ENCODE measurements at places on chromosomes 2 and 18.

DNA sequence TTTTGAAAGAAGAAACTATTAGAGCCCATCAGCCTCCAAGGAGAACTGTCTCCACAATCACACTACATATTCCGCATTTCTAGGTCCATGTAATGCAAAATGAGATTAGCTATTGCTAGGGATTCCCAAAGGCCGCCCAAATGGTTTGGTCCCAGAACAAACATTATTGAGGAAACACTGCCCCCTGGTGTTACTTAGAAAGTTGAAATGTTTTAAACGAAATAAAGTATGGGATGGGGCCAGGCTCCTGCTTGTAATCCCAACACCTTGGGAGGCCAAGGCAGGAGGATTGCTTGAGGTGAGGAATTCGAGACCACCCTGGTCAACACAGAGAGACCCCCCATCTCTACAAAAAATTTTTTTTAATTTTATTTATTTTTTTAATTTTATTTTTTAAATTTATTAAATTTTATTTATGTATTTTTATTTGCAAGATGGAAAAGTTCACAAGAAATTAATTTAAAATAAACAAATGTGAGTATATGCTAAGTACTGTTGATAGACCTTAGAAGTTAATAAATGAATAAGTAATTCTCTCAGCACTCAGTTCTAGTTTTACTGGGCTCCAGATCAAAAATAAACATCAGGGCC, 5.5 kb downstream of the NHEJ1 start:
- DNase-seq: peak; percentile 73

DNA sequence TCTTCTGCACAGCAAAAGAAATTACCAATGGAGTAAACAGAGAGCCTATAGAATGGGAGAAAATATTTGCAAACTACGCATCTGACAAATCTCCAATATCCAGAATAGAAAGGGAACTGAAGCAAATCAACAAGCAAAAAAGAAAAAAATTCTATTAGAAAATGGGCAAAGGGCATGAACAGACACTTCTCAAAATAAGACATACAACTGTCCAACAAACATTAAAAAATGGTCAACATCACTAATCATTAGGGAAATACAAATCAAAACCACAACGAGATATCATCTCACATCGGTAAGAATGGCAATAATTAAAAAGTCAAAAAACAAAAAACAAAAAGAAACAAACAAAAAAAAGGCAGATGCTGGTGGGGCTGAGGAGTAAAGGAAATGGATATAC, 356.4 kb downstream of the ADCYAP1 start:
- DNase-seq: no peak

- DNase-seq: no peak
These were observed 690.6 kb upstream of the SLC8A1 start for GRCh38 chr2:41142478-41142877.

DNA sequence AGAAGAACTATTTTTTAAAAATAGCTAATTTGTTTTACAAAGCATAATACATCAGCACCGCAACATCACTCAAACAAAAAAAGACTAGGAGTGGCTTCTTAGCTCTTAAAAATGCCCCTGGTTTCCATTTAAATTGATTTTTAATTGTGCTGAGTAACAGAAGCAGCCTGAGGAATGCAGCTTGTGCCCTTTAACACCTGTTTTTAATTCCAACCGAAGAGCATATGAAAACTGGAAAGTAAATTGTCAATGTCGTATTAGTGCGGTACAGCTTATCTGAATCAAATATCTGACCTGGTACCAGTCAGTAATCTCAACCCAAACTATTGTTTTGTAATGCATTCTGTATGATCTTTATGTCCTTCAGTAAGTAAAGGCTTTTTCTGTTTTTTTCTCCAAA, 13.2 kb upstream of the CD302 start:
- DNase-seq: no peak

DNA sequence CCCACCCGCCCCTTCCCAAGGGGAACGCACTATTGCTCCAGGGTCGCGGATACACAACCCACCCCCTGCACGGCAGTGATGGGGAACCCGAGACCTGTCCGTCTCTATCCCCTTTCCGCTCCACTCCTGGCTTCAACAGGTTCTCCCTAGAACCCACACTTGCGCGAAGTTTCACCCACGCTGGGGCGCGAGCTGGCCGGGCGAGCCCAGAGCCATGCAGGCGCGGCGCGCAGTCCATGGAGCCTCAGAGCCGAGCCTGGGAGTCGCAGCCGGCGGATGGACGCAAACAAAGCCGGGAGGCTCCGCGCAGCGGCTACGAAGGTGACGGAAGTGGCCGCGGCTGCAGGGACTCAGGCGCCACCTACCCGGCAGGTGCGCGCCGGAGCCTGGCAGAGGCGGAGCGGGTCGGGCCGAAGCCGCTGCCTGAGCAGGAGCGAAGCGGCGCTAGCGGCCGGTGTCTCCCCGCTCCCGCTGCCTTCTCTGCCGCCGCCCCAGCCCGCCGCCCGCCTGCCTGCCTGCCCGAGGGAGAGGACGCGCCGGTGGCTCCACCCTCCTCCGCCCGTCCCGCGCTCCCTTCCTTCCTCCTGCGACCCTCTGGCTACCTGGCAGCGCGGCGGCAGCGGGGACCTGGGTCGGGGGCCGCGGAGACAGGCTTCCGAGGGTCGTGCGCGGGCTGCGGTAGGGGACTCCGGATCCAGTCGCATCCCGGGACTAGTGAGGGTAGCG, 14.0 kb downstream of the ALPG start:
- DNase-seq: peak; percentile 56

GRCh38 chr2:165376571-165376975, 92.9 kb upstream of the CSRNP3 start:
- no peak for DNase-seq

DNA sequence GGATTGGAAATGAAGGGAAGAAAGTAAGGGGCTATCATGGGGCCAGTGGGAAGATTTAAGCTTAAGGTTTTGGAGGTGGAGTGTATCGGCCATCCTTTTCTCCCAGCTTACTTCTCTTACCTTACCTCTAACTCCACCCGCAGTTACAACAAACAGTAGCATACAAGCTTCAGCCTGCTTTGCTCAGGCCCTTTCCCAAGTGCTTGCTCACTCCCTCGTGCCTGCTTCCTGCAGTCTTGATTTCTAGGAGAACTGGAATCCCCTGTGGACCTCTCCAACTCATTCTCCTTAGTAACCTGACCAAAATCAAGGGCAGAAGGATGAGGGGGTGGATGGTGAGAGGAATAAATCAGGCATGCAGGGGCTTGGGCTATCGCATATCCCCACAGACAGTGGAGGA, 5.8 kb upstream of the LYG2 start:
- DNase-seq: no peak

DNA sequence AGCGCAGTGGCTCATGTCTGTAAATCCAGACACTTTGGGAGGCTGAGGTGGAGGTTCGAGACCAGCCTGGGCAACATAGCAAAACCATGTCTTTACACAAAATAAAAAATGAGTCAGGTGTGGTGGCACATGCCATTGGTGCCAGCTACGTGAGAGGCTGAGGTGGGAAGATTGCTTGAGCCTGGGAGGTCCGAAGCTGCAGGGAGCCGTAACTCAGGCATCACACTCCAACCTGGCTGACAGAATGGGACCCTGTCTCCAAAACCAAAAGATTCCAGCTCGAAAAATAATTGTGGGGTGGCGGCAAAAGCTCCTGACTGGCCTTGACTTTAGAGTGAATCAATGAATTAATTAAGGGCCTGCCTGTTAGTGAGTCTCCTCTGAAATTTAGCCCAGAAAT, 1.2 kb upstream of the ALPP start:
- no peak for DNase-seq

GRCh38 chr2:55590810-55591440, 26.5 kb downstream of the PPP4R3B start:
- DNase-seq: peak; percentile 53

DNA sequence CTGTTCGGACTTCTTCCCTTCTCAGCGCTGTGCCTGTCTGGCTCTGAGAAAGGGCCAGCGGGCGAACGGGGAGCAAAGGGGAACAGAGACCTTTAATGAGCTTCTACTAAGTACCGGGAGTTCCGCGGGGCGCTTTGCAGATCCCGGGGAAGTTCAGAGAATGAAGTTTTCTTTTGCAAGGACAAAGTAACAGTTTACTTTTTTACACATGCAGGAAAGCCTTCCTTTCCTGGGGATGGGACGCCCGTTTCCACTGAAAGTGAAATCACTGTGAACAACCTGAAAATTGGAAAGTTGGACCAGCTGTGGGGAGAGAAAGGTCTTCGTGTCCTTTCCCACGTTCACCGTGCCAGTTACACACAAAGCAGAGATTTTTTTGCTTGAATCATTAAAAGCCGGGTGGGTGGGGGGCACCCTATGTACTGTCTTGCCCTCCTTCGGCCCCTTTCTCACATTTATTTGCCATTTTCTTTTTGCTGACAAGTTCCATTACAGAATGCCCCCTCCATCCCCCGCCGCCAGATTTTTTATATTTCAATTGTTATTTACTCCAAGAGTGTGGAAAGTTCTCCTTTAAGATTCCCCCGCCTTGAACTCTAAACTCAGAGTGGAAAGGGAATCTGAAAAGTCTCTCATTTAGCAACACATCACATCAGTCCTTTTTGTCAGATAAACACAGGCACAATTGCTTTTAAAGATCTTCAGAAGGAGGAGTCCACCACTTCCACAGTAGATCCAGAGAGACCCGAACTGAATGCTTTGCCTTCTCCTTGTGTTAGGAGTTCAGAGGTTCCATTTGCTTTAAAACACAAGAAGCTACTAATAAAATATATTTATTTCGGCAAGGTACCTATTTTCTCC, 1.1 kb upstream of the FN1 start:
- no peak for DNase-seq

GRCh38 chr2:45436456-45436855, 174.6 kb downstream of the SRBD1 start:
- no peak for DNase-seq

GRCh38 chr2:204827701-204828590, 282.7 kb downstream of the PARD3B start:
- no peak for DNase-seq

- DNase-seq: peak; percentile 55
These were observed 426.9 kb downstream of the CDH2 start for GRCh38 chr18:27750014-27750413.

DNA sequence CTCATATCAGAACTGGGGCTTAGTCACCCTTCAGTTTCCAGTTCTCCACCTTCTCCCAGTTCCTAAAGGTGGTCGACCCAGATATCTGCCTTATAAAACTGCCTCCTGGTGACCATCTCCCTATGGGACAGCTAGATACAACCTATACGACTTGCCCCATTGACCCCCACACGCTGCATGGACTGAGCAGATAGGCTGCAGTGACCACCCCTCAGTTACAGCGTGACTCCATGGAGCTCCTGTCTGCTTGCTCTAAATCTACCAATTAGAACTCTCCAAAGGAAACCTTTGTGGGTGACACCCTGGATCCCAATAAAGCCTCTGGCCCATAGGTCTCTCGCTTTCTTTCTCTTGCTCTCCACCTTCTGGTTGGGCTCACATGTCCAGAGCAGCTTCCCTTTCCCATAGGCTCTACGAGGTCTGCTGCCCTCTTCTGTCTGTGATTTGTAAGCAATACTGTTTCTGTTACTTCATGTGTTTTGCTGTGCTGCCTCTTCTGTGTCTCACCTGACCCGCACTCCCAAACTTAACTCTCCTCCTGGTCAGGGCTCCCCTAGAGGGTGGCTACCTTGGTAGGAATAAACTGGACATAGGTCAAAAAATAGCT, 971.3 kb upstream of the FAM98A start:
- DNase-seq: no peak

DNA sequence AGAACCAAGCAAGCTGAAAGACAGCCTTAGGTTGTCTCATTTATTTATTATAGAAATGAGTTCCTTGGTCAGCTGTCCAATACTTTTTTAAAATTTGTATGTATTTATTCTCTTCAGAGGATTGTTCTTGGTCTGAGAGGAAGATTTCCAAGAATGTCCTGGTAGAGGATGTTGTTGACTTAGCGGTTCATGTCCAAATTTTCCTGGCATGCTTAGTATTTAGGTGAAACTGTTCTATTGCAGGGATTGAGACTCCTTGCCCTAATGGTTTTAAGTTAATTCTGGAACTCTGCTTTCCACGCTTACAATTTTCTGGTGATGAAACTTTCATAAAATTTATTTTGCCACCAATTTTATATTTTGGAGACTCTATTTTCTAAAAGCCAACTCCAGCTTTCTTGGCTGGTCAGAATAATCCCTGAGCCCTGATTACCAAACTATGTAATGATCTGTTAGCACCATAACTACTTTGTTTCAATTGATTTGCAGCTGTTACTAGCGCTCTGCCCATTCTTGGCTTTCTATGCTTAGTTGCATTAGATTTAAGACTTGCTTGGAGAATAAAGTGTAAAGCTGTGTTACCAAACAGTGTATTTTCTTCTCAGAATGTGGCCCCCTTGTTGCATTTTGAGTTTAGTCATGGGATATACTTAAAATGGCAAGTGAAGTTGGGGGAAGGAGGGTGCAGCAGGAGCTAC, 1868.8 kb upstream of the CELF4 start:
- peak; percentile 46 for DNase-seq

DNA sequence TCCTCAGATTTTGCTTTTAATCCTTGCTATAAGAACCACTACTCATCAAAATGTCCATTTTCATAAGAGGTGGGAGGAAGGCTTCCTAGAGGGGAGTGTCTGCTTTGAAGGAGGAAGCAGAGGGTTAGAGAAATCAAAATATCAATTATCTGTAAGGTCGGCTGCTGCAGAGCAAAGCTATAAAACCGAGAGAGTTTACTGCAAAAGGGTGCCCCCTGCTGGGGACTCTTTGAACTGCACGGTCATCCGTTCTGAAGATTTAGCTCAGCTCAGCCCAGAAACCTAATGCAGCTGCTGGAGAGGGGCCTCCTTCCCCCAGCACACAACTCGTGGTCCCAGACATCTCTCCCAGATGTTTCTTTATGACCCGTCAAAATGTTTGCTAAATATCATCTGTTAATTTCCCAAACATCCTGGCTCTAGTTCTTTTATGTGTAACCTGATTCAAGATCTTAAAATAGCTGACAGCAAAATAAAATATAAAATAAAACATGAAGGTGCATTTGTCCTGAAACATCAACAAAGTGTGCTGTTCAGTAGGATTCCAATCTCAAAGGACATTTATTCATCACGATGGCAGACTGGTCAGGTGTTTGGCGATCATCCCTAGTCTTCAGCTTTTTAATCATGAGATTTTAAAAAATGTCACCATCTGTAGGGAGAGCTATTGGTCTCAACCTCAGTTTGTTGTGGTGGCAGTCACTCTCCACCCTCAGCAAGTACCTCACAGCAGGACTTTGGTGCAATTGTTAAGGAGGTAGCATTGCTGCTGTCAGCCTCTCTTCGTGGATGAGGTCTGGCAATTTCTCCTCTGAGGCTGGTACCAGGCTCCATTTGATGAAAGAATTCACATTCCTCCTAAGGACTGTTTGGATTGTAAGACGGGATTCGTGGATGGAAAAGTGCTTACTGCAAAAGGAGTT, 185.9 kb downstream of the MTX2 start:
- DNase-seq: peak; percentile 69

DNA sequence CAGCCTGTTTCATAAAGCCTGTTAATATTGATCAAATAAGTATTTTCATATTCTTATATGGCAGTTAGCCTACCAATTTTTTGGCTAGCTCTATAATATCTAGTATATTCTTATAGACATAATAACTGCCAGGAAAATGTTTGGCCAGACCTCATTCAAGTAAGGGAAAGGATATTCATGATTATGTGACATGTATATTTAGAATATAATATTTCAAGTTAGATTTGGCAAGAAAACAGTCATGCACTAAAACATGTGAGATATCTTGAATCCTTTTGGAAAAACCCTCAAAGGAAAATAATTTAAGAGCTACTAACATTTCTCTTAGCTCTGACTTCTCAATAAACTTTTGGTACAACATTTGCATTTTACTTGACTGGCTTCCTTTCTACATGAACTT, 694.1 kb downstream of the PLCL1 start:
- no peak for DNase-seq

GRCh38 chr2:225600865-225601264, 201.4 kb downstream of the NYAP2 start:
- DNase-seq: no peak

GRCh38 chr2:118112771-118113334, 24.6 kb downstream of the INSIG2 start:
- peak; percentile 40 for DNase-seq

Measured in AG20443 (cell line).